ENCODE measurements at places on chromosomes 16 and 17.

DNA sequence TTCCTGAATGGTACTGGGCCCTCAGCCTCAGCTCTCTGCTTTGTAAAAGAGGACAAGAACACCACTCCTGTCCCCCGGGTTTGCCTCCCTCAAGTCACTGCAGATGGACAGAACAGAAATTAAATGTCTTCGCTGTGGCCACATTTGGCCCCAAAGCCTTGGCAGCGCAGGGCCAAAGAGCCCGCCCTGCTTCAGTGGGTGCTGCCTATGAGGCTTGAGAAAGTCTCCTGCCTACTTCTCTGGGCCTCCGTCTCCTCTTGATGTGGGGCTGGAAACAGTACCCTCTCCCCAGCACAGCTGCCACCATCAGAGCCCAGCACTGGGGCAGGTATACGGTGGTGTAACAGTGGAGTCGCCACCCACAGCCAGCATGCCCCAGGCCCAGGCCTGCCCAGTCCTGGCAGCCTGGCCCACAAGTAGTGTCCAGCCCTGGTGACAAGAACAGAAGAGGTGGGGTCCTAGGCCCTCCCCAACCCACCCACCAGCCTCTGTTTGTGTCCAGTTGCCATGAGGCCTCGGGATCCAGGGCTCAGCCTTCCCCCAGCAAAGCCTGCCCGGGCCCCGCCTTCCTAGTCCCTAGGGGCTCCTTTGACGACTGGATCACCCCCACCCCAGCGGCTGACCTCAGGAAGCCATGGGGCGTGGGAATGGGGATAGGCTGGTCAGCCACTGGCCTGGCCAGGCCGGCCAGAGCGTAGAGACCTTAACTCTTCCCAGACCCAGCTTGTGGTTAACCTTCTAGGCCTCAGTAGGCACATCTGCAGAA, 3.9 kb upstream of the TPPP3 start:
- DNase-seq = no peak

GRCh38 chr16:87319011-87319410, 1.8 kb upstream of the C16orf95 start:
- DNase-seq = no peak

DNA sequence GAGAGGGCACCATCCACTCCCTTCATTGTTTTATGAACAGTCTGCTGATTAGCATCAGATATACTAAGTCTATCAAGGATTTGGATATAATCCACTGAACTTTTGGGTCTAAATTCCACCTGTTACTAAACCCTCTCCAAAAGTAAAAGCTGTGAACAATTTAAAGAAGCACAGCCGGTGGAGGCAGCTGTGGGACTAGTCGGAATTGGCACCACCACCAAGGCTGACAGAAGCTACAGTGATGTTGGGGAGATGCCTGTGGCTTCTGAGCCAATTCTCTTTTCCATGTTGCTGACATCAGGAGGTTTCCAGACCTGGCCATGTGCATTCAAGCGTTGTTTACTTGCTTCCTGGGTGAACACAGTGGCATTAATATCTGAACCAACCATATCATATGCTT, 679.0 kb upstream of the CA10 start:
- no peak for DNase-seq

- DNase-seq = peak; percentile 84
These were observed 5.3 kb upstream of the FOXN1 start for GRCh38 chr17:28500712-28501379.
